ENCODE measurements at places on chromosomes 2 and 18.

DNA sequence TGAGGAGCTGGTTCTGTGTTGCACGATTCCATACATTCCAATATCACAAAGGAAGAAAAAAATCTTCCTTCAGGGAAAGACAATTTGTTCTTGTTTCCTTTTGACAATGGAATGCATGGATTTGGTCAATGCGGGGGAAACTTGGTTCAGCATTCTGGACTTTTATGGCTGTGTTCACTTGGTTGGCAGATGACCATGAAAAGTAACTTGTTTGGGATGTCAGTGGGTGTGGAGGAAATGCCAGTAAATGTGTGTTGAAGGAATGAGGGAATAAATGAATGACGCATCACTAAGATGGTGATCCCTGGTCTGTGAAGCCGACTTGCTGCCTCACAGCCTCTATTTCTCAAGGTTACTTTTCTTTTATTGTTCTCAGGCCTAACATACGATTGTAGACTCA lies 53.7 kb downstream of the THUMPD2 start:
- H3K36me3 ChIP-seq, result no peaks in the 10 kb centered on the region
- H3K4me1 ChIP-seq, result peaks cover 35% of the 10 kb centered on the region
- H3K27ac ChIP-seq, result no peak overlapping the region

GRCh38 chr2:98608962-98609604 lies 694 bp downstream of the UNC50 start:
- no peaks in the 10 kb centered on the region for H3K27me3 ChIP-seq
- DNase-seq, result no peak
- H3K4me3 ChIP-seq, result peak overlapping the region; percentile 92
- peaks cover 56% of the 10 kb centered on the region for H3K4me1 ChIP-seq
- peak overlapping the region; percentile 98 for H3K27ac ChIP-seq

GRCh38 chr2:3189961-3190360 lies 187.7 kb downstream of the EIPR1 start:
- DNase-seq, result no peak
- no peaks in the 10 kb centered on the region for H3K4me1 ChIP-seq
- peaks cover 5% of the 10 kb centered on the region for H3K36me3 ChIP-seq
- no peaks in the 10 kb centered on the region for H3K27me3 ChIP-seq

- H3K27ac ChIP-seq, result peak overlapping the region; percentile 7
- H3K4me3 ChIP-seq, result no peak overlapping the region
- H3K36me3 ChIP-seq, result no peaks in the 10 kb centered on the region
- H3K27me3 ChIP-seq, result no peaks in the 10 kb centered on the region
Observed at GRCh38 chr2:37417321-37417720, 72.9 kb downstream of the QPCT start.

DNA sequence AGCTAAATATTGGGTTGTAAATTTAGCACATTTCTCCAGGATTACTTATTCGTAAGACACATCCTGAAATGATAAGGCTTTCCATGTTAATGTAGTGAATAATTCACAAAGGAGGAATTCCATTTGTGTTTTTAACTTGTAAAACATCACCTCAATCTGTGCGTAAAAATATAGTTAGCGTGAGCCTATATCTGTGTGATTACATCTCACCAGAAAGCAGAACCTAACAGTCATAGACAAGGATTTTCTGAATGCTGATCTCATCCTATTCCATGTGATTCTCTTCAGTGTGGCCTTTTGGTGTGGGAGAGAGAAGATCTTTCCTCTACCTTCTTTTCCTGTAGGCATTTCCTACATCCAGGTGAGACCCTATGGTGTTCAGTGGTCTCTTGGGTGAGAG lies 263.2 kb upstream of the RASGRP3 start:
- H3K27me3 ChIP-seq, result no peaks in the 10 kb centered on the region
- H3K4me3 ChIP-seq, result no peak overlapping the region
- no peaks in the 10 kb centered on the region for H3K4me1 ChIP-seq
- no peaks in the 10 kb centered on the region for H3K36me3 ChIP-seq

- H3K36me3 ChIP-seq, result no peaks in the 10 kb centered on the region
- no peak for DNase-seq
- no peak overlapping the region for H3K27ac ChIP-seq
- no peaks in the 10 kb centered on the region for H3K27me3 ChIP-seq
Observed at GRCh38 chr2:161780881-161781280, 156.7 kb downstream of the SLC4A10 start.

- no peaks in the 10 kb centered on the region for H3K27me3 ChIP-seq
- peak overlapping the region; percentile 69 for H3K27ac ChIP-seq
- H3K4me1 ChIP-seq, result no peaks in the 10 kb centered on the region
- H3K4me3 ChIP-seq, result no peak overlapping the region
- no peaks in the 10 kb centered on the region for H3K36me3 ChIP-seq
Observed at GRCh38 chr2:231181860-231182512, 16.4 kb upstream of the ARMC9 start.

DNA sequence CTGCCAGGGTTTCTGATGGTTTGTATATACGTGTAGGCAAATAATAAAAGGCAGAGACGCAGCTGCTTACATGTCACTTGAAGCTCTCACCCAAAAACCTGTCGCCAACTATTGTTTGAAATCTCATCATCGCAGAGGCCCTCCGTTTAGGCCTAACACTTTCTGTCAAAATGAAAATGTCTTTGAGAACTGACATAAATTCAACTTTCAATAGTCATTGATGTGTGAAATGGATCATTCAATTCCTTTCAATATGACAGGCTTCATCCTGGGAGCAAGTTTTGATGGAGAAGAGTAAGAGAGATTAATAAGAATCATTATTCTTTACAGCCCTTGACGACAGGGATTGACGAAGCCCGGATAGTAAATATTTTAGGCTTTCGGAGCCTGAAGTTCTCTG lies 2.7 kb downstream of the ACTG2 start:
- peak overlapping the region; percentile 88 for H3K27ac ChIP-seq
- no peak for DNase-seq
- H3K4me1 ChIP-seq, result peaks cover 25% of the 10 kb centered on the region
- no peaks in the 10 kb centered on the region for H3K27me3 ChIP-seq

DNA sequence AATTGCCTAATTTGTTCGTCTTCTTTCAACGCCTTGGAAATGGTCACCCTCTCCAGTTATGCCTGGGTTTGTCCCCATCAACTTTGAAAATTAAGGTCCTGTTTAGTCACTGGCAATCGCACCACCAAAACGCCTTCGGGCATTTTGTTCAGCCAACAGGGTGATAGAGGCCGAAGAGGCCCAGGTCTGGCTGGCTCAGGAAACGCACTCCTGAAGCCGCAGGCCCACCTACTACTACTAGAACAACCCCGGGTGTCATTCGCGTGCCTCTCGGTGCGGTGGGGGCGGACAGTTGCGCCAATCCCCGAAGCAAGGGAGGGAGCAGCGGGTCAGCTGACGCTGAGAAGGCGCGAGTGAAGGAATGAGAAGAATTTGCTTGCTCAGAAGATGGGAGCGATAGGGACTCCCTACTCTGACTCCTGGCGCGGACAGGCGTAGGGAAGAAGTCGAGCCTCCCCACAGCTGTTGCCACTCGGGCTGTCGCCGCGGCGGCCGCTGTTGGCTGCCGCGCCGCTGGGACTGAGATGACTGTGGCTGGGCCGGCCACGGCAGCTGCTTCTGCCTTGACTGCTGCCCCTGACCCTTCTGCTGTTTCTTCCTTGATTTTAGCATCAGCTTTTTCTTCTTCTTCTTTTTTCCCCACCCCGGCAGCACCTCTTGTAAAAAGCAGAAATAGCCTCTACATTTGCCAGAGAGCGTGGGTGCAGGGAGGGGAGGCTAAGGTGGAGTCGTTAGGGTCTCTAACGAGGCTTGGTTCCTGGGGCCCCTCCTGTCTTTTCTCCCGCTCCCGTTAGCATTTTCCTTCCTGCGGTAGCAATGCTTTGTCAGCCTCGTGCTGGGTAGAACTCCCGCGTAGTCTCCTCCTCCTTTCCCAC lies 387.6 kb downstream of the FIGN start:
- peak overlapping the region; percentile 47 for H3K4me3 ChIP-seq
- H3K36me3 ChIP-seq, result no peaks in the 10 kb centered on the region
- peak overlapping the region; percentile 78 for H3K27ac ChIP-seq

DNA sequence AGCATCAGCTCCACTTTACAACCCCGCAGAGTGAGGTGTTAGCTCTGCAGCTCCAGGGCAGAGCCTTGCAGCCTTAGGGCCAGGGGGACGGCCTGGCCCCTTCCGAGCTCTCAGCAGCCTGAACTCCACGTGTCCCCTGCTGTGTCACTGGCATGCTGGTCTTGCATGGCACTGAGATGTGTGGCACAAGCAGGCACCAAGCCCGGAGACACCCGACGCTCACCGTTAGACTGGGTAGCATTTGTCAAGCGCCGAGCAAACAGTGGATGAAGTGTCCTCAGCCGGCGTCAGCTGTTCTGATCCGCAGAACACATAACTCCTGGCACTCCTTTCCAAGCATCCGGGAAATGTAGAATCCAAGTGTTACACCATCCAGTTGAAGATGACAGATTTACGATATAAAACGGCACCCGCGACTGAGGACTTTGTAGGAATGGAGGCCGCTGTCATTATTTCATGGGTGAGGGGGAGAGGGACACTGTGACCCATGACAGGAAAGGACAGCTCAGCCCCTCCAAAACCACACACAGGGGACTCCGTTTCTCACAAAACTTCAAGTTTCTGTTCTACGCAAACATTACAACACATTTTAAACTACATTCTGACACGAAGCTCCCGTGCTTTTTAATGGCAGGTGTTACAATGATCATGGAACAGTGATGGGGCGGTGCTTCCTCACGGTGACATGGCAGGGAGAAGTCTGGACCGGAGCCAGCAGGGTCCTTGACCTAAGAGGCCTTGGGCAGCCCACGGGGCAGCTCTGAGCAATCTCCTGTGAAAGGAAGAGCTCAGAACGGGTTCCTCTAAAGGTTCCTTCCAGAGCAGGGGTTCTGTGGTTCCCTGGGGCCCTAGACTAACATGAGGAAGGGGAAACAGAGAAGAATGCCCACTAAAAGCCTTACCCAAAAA lies 89.4 kb downstream of the HDAC4 start:
- H3K27ac ChIP-seq, result no peak overlapping the region
- no peaks in the 10 kb centered on the region for H3K4me1 ChIP-seq
- H3K27me3 ChIP-seq, result no peaks in the 10 kb centered on the region
- H3K4me3 ChIP-seq, result no peak overlapping the region
- peak; percentile 37 for DNase-seq

All from tibial artery (tissue), 4 donors.